ENCODE measurements at places on chromosomes 1 and 21. TPM values are rescaled to one million over a fixed set of nuclear protein-coding genes. Genes with fewer than 3 reads are reported as not detected.

SPRR2G gene
- not detected for polyA plus RNA-seq

CLCA1 gene
- 2,822 TPM for polyA plus RNA-seq

PTGFR gene
- not detected for polyA plus RNA-seq

ALG6 gene
- polyA plus RNA-seq: 9.2 TPM

KIF26B gene
- not detected for polyA plus RNA-seq

KCNJ6 gene
- 0.24 TPM for polyA plus RNA-seq

PADI2 gene
- 95.2 TPM for polyA plus RNA-seq

MROH9 gene
- 0.01 TPM for polyA plus RNA-seq

- no peak for DNase-seq
Observed at GRCh38 chr1:69504730-69505252, 62.9 kb upstream of the LRRC7 start.

- DNase-seq: no peak
Observed at GRCh38 chr1:223201967-223202366, 58.9 kb upstream of the TLR5 start.

GRCh38 chr1:233005703-233006102, 55.3 kb downstream of the NTPCR start:
- no peak for DNase-seq

DNA sequence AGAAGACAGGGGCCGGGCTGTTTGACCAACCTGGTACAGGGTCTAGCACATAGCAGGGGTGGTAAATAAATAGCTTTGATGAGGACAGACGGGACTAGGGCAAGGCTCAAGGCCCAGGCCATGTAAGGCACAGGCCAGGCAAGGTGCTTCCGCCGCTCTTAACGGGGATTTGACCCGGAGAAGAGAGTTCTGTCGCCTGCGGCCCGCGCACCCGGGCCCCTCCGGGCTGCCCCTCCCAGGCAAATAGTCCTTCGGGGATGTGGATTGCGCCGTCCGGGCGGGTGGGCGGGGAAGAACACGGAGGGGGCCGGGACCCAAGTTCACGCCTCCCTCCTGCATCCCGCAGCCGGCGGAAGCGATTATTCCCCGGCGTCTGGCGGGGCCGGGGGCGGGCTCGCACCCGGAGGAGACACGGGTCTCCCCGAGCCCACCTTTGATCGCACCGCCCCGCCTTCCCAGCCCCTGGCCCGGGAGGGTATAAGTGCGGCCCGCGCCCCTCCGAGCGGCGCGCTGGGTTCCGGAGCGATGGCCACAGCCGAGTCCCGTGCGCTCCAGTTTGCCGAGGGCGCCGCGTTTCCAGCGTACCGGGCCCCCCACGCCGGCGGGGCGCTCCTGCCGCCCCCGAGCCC, at the start of gene MIXL1:
MIXL1 (plus strand) TSS at position 508 of the 629 bp plus-strand sequence; CDS start at position 526, 18 bp downstream.
- peak; percentile 34 for DNase-seq

- DNase-seq: no peak
Observed at GRCh38 chr1:166127003-166127402, 39.8 kb downstream of the FAM78B start.

DNA sequence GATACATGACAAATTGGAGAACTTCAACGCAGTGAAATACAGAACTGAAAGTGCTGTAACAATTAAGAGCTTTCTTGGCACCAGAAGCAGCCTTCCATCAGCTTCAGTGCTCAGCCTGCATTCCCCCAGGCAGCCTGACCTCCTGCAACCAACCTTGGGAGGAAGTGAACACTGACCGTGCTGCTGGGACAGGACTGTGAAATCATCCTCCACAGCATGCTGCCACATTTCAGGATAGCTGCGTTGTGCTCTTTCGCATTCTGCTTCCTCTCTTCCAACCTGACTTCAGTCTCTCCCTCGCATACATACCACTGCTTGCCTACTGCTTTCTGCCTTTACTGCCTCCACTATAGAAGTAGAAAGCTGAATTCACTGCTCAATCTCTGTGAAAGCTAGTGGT, 388.6 kb downstream of the RWDD3 start:
- no peak for DNase-seq

- DNase-seq: no peak
Observed at GRCh38 chr1:8562881-8563865, 245.3 kb downstream of the SLC45A1 start.

DNA sequence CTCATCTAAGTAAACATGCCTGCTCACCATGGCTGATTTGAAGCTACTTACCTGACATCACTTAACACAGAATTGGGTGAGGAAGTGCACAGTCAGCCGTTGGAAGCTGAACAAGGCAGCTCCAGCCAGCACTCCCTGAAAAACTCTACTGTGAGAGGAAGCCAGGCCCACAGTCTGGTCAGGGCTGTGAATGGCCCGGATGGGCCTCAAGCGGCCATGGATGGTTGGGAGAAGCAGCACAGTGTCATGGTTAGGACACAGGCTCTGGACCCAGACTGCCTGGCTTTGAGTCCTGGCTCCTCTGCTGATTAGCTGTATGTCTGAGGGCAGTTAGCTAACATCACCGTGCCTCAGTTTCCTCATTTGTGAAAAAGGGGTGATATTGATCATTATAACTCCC, 267.8 kb downstream of the GRIK3 start:
- DNase-seq: no peak

GRCh38 chr21:39882839-39883195, 15.6 kb downstream of the PCP4 start:
- DNase-seq: no peak
